Cardiac fibroblast (primary cell): ENCODE measurements at places on chromosomes 13 and 19.

DNA sequence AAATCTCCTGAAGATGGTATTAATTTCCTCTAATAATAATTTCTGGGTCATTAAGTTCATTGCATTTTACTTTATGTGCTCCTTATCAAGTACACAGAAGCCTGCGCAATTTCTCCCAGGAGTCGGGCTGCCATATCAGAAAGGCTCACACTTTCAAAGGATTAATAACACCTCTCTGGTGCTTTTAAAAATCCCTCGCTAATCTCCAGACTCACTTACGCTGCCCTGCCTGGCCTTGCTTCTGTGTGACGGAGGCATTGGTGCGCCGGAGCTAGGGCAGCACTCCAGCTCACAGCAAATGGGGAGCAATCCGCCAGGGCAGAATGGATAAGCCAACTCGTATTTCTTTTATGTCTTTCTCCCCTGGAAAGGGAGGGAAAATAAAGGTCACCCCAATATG is 300.8 kb downstream of the EFNB2 start:
- no peak for DNase-seq

GRCh38 chr13:46168341-46168740 is 13.6 kb downstream of the LCP1 start:
- peak; percentile 14 for DNase-seq

DNA sequence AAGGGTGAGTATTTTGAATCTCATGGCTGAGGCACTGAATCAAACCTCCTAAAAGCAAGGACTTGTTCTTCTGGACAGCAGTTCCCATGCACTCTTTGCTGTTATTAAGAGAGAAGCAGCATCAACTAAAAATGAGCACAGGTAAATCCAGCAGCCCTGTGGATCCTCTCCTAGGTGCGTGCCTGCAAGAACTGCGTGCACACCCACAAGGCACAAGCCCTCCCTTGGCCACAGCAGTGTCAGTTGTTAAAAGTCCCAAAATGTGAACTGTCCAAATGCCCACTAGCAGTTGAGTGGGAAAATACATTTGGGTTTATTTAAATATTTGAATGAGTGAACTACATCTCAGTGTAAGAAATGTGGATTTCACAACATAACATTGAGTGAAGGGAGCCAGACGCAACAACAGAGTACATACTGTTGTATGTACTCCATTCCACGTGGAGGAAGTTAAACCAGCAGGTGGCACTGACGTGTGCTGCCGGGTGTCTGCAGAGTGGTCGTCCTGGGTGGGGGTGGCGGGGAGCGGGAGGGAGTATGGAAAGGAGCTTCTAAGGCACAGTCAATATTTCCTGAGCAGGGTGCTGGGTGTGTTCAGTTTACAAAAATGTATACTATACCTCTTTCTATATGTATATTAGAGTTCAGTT is 266.4 kb downstream of the NALCN start:
- DNase-seq: peak; percentile 30

- DNase-seq: no peak
Measured at GRCh38 chr13:51885651-51886050, 23.9 kb downstream of the CCDC70 start.

- DNase-seq: no peak
Measured at GRCh38 chr19:30670562-30671366, 298.6 kb downstream of the ZNF536 start.

DNA sequence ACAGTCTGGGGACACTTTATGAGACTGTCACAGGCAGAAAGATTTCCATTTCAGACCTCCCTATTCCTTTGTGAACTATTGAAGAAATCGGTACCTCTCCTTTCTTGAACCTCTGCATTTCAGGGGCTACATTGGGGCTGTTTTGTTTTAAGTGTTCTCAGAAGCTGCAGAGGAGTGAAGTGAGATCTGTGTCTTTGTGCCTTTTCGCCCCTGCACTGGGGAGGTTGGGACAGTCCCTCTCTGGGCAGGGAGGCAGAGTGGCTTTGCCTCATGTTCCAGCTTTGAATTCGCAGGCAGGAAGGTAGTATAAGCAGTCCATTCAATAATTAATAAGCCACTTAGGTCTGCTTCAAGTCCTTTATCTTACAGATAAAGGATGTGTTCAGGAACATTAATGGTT is 9.5 kb upstream of the AMER2 start:
- DNase-seq: no peak

- DNase-seq: peak; percentile 78
Measured at GRCh38 chr19:11673608-11674041, 65.1 kb downstream of the ZNF823 start.

DNA sequence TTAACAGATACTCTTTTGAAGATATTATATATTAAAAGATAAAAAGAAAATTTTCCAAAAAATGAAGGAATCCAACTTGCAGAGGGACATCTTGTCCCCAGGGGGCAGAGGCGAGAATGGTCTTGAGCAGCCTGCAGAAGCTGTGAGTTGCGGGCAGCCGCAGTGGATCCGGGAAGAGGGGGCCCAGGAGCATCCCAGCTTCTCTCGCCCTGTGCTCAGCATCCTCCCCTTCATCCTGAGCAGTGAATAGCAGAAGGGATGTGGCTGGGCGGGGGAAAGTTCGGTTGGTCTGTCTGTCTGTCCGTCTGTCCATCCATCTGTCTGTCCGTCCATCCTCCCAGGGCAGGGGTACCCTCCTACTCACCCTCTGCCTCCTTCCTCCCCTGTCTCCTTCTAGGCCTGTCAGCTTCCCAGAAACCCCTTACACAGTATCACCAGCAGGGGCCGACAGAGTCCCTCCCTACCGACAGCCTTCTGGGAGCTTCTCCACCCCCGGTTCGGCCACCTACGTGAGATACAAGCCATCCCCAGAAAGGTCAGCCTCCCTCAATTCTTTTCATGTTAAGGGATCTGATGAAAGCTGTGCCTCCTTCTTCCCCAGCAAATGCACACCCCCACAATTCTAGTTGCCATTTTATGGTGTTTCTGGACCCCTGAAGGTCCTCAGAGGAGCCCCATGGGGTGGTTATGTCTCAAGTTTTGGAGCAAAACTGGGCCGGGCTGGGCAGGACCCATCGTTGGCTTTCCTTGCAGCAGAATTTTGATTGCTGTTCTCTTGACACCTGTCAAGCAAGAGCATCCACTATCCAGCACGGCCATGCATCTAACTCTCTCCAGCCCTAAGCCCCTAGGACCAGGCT is 81.6 kb downstream of the DPF1 start:
- DNase-seq: peak; percentile 67

GRCh38 chr13:72590091-72590740 is 137.2 kb downstream of the MZT1 start:
- DNase-seq: no peak

DNA sequence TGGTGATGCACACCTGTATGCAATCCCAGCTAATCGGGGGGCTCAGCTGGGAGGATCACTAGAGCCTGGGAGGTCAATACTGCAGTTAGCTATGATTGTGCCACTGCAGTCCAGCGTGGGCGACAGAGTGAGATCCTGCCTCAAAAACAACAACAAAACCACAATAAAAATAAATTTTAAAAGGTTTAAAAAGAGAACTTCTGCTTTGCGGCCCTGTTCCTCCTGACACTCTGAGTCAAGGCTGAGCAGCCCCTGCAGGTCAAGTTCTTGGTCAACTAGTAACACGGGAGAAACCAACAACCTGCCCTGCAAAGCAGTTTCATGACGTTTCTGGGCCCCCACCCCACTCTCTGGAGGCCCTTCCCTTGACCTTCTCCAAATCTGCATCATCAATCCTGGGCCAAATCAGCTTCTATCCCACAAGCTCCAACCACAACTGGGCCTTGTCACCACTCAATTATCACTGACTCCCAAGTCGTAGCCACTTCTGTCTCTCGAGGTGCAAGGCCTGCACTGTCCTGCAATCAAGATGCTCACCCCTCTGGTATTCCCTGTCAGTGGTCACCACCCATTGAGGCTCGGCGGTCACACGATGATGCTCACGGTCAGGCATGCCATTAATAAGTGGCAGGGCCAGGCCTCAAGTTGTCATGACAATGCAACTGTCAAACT is 7.5 kb downstream of the ELAVL1 start:
- no peak for DNase-seq

DNA sequence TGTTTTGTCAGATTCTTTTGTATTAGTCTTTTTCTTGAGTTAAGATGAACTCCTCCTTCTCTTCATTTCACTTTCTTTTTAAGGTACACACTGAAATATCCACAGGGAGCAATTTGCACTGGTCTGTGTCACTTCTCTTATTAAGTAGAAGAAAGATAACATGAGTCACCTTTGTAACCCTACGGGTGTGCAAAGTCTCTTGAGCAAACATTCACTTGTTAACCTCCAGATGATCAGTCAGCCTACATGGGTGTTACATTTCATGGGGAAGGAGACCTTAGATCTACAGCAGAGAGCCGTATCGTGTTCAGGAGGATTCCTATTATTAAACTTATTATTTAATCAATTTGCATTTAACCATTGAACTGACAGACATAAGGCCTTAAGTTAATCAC is 5.1 kb downstream of the ZNF507 start:
- no peak for DNase-seq

DNA sequence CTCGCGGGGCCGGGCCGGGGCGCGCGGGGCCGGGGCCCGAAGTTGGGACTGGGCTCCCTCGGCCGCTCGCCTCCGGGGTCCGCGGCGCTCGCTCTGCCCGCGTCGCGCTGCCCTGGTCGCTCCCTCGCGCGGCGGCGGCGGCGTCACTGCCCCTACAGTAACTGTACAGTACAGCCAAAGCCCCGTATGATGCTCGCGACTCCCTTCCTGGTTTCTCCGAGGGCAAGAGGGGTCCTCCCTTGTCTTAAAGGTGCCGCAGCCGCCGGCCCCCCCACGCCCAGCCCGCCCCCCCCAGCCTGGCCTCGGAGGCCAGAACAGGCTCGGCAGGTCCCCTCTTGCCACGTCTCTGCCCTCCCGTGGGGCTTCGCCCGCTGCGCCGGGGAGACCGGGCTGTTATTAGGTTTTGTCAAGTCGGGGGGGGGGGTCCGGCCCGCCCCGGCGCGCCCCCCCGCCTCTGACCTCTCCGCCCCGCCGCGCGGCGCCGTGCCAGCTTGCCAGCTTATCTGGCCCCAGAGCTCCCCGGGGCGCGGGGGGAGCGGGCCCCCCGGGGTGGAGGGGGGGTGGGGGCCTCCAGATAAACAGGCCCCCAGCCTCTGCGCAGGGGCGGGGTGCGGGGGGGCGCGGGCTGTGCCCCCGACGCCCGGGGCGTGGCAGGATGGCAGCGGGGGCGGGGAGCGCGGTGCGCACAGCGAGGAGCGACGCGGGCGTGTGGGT is at the start of gene ZBTB7A:
Gene ZBTB7A (minus strand): TSS at position 218 of the 714 bp plus-strand sequence. CDS start 11,667 bp downstream, outside the sequence.
- peak; percentile 65 for DNase-seq

DNA sequence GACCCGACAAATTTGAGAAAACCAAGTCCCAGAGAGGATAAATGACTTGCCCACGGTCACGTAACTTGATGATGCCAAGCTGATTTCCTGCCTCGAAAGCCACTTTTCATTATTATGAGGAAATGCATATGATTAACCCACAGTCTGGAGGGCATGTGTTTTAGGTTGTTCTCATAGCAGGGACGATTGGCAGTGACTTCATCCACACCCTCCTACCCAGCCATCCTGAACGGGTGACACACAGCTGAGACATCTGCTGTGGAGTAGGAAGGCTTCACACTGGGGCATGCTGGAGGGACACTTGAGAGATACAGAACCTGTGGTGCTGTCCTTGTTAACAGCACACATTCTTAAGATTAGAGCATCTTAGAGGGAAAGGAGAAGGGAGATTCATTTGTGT is 65.4 kb upstream of the WDFY2 start:
- DNase-seq: no peak

- DNase-seq: no peak
Measured at GRCh38 chr19:31385744-31386143, 36.5 kb upstream of the TSHZ3 start.

DNA sequence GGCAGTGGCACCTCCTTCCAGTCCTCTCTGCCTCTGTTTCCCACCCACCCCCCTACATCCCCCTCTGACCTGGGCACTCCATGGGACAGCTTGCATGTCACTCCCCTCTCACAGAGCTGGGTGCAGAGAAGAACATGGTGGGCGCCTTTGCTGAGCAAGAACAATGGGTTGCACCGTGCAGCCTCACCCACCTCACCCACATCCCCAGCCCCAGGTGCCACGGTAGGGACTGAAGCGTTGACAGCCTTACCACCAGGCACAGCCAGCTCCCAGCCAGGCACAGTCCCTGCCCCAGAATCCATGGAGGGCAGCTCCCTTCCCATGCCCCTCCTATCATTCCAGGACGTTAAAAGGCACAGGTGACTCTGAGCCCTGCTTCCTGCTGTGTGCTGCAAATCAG is 93.1 kb upstream of the VSTM2B start:
- no peak for DNase-seq

- DNase-seq: no peak
Measured at GRCh38 chr13:26966701-26967080, 204.9 kb downstream of the USP12 start.

DNA sequence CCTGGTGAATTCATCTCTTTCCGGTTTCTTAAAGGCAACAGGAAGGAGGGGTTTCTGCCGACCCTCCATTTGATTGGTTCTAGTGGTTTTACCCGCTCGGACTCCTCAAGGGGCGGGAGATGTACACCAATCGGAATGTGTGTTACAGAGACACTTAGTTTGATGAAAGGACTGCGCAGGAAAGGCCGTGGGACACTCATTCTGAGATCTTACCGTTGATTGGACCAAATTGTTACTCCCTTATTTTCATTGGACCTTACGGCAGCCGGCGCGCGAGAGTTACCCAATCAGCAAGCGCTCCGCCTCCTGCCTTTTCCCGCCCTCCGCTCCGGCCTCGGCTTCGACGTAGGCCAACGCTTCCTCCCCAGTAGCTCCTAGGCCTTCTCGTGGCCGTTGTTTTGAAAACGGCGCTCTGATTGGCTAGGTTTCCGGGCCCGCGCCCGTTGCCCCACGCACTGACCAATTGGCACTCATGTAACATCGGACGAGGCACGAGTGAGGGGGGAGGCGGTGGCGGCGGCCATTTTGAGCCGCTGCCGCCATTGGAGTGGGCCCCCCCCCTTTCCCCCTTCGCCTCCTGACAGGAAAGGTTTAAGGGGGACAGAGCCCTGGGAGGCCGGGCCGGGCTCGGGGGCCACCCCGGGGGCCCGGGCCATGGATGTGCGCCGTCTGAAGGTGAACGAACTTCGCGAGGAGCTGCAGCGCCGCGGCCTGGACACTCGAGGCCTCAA is at the start of gene HNRNPUL1:
Gene HNRNPUL1 (plus strand): TSS at position 523 of the 731 bp plus-strand sequence. CDS start 132 bp downstream, at position 655.
- peak; percentile 100 for DNase-seq

- no peak for DNase-seq
Measured at GRCh38 chr13:102694937-102695336, at the start of gene METTL21C. METTL21C (minus strand) TSS chr13:102695044; CDS start chr13:102694498, 546 bp downstream.

DNA sequence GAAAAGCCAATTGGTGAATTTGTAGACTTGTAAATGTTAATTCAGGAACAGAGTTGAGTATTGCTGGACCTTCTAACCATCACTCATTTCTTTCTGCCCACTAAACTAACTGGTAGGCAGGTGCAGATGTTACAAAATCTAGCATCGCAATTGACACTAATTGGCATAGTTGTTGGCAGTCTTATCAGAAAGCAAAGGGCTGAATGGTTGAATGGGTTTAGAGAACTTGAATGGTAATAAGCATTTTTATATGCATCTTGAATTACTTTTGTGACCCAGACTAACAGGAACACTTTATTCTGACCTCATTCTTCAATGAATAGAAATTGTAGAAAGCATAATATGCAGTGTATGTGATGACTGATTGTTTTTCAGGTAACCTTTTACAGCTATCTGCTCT is 189.1 kb downstream of the GGACT start:
- no peak for DNase-seq

GRCh38 chr13:21341637-21342422 is 117.3 kb downstream of the ZDHHC20 start:
- no peak for DNase-seq

GRCh38 chr13:40137400-40137799 is 481.9 kb downstream of the COG6 start:
- DNase-seq: no peak
